Substantia nigra (tissue), 51 donors: ENCODE measurements at places on chromosomes 7 and 10.

DNA sequence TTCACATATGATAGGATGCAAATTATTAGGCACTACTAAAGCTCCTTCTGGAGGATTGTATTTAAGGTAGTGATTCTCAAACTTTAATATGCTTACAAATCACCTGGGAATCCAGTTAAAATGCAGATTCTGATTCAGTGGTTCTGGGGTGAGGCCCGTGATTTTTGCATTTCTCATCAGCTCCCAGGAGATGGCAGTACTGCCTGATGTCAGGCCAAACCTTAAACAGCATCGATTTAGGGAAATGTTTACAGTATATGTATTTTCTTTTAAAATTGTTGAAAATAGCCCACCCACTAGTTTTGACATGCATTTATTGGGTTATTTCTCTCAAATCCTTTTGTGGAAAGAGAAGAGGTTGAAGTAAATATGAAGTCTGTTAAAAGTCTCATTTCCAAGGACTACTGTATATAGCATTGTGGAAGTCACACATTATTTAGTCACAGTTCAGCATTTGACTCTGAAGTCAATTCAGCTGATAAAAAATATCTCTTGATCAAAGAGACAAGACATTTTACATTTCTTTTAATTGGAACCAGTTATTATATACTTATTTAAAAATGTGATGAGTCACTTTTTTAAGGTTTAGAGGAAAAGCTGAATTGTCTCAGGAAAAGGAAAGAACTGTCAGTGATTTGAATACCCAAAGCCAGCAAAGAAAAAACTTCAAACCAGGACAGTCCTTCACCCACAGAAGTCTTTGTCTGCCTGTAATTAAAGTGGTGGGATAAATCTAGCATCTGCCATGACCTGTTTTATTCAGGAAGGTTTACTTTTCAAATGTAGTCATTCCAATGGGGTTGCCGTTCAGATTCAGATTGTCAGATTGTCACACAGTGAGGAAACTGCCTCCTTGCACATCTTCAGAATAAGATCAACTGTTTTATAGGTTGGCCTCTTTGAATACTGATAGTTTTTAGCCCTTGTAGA, 21.1 kb upstream of the HBP1 start:
- no peak for DNase-seq

DNA sequence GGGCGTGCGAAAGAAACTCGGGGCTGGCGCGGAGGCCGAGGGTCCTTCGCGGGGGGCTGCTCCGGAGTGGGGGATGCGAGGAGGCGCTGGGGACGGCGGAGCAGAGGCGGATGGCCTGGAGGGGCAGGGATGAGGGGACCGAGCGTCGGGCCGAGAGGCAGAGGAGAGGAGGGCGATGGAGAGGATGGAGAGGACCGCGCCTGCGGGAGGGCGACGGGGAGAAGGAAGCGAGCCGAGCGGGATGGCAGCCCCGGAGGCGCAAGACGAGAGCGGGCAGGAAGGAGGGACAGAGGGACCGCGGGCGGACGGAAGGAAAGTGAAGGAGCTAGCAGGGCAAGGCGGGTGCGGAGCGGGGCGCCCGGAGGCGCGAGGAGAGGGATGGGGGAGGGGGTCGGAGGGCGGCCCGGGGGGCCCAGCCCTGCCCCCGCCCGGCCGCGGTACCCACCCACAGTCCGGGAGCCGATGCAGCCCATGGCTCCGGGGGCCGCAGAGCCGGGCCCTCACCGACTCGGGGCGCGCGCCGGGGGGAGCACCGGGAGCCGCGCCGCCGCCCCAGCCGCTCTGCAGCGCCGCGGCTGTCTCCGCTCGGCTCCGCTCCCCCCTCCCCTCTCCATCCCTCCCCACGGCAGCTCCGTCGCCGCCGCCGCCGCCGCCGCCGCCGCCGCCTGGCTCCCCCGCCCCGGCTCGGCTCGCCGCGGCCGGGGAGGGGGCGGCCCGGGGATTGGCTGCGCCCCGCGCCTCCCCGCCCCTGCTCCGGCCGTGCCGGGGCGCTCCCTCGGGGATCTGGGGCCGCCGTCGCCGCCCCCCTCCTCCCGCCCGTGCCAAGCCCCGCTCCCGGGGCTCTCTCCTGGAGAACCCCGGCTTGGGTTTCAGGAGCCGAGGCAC, at the start of gene FAM131B:
TSS of gene FAM131B (minus strand) at position 583 of the 885 bp plus-strand sequence. CDS start at position 473, 110 bp downstream.
- no peak for DNase-seq

DNA sequence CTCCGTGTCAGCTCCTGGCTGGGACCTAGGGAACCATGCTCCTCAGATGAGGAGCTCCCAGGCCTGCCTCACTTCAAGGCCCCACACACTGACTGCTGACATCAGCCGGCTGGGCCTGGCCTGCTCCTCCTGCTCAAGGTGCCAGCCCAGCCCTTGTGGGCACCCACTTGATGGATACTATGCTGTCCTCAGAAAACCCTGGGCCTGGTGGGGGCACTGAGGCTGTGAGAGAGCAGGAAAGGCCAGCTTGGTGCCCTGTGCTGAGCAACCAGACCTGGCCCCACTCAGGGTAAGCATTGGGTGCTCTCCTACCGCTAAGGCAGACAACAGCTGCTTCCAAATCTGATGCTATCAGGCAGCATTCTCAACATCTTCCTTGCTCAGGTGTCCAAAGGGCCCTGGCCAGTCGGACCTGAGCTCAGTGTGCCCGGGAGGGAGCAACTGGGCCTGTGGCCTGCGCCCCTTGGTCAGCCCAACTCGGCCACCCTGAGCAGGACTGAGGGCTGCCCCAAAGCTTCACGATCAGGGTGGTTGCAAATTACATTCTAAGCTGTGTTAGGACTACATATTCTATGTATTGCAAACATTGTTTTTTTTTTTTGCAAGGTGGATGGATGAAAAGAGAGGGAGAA, 21.9 kb upstream of the ANTXRL start:
- no peak for DNase-seq

DNA sequence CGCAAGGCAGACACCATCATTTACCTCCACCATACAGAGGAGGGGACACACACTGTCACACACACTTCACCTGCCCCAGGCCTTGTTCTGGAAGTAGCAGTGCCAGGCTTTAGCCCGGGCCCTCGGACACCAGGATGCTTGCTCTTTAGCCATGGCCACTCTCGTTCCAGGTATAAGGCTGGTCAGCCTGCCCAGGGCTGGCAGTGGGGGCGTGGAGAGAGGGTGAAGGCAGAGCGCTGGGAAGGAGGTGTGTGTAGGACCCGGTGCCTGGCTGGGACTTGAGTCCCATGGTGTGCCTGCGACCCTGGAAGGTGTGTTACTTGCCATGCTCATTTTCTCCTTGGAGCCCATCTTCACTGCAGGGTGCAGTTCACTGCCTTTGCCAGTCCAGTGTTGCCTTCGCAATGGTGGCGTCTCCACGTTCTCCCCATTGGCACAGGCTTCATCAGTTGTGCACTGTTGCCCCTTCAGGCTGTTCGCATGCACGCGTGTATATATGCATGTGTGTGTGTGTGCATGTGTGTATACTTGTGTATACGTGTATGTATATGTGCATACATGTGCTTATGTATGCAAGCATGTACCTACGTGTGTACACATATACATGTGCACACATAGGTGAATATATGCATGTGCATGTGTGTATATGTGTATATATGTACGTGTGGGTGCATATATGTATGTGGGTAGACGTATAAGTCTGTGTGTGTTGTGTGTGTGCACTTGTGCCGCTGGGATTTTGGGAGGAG, 153.4 kb downstream of the CAMK1D start:
- DNase-seq = no peak

DNA sequence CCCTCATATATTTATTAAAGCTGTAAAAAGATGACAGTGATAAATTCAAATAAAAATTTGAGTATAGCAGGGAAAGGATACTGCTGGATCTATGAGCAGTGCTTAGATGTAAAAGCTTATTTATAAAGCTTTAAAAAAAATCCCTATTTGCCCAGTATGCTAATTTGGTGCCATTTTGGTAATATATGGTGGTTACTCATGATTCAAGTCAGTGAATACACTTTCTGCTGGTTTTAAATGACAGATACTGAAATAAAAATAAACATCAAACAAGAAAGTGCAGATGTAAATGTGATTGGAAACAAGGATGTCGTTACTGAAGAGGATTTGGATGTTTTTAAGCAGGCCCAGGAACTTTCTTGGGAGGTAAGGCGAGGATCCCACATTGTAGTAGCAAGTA, 134.4 kb upstream of the SAMD8 start:
- no peak for DNase-seq

GRCh38 chr10:22605168-22605567, 109.2 kb downstream of the PIP4K2A start:
- DNase-seq = no peak

DNA sequence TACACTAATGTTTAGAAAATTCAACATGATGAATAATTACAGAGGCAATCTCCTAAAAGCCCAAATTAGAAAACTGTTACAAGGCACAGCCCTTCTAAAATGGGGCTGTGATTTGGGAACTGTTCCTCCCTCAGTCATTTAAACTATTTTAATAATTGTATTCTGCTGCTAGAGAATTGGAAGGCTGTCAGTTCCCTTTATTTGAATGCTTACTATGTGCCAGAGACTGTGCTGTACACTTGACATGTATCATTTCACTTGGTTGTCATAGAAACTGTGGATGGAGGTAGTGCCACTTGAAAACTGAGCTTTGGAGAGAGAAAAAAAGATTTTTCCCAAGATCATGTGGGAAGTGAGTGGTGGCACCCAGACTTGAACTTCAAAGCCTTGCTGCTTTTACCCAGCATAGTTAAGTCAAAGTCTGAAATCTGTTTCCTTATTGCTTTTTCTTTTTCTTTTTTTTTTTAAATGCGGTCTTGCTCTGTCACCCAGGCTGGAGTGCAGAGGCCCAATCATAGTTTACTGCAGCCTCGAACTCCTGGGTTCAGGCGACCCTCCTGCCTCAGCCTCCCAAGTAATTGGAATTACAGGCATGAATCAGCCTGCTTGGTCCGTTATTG, 23.6 kb downstream of the UBE2D1 start:
- no peak for DNase-seq

- no peak for DNase-seq
These were observed 123.1 kb downstream of the POLR1F start for GRCh38 chr7:19585761-19586160.

DNA sequence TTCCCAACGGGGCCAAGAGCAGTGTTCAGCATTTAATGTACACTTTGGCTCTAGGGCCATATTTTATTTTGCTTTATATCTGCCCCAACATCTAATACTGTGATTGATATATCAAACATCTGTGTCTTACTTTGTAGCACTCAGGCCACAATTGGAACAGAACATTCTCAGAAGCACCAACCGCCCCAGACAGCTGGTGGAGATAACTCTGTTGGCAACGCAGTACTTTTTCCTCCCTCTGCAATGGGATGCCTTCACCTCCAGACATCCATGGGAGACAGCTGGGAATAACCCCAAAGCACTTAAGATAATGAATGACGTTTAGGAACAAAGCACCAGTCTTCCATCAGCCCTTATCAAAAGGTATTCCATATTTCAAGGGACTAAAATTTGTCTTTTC, 57.4 kb downstream of the PIP4K2A start:
- no peak for DNase-seq

GRCh38 chr7:36070230-36070629, 82.8 kb upstream of the EEPD1 start:
- DNase-seq = no peak

DNA sequence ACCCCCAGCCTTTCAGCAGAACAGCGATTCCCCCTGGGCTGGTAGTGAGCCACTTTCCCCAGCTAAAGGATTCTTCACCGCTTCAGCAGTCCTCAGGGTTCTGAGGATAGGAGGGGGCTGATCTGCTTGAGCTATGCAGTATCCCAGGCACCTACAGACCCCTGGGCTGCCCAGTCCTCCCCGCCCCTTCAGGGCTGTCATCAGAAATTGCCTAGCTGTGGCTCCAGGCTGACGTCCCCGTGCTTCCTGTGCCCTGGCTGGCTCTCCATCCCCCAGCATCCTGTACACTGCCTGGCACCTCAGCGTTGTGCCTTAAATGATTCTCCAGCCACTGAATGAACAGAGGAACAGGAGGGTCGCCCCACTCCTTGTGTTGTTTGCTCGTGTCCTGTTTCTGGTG, 38.4 kb upstream of the CDH23 start:
- DNase-seq = no peak

DNA sequence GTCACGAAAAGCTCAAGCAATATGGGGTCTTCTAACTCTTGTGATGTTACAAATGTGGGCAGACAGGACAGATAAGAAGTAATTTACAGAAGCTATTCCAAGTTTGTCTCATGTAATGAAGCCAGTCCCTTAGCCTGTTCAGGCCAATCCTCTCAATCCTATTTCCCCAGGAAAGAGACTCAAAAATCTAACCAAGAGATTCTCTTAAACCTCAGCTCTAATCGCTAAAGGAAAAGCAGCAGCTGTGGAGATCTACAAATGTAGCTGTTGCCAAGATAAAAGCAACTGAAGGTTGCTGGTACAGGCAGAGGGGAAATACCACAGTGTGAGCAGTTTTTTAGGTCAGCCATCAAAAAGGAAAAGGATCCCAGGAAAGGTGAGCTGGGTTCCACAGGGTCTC, 39.3 kb downstream of the ANK3 start:
- DNase-seq = no peak

GRCh38 chr10:96228408-96228994, 42.9 kb downstream of the BLNK start:
- no peak for DNase-seq

GRCh38 chr7:30795161-30795948, 24.1 kb downstream of the MINDY4 start:
- DNase-seq = no peak
